CD4-positive, alpha-beta T cell treated with Interleukin-4 for 1 hour (primary cell): ENCODE measurements at places on chromosomes 1 and 21.

DNA sequence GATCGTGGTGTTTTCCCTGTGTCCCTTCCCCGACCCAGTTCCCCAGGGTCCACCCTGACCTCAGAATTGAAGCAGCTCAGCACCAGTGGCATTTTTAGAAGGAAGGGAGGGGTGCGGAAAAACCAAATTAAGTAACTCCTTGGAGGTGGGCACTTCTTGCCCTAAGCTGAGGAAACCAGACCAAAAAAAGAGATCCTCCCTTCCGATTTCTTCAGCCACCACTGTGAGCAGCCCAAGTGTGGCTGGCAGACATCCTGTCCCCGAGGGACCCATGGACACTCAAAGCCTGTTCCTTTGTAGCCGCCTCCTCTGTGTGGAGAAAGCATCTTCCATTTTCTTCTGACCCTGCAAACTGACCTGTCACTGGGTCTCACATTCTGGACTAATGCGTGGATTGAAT, 31.3 kb downstream of the KIRREL1 start:
- DNase-seq = no peak

- no peak for DNase-seq
Measured at GRCh38 chr1:35899941-35900340, 16.9 kb downstream of the AGO1 start.

- DNase-seq = no peak
Measured at GRCh38 chr1:41496080-41497055, 11.9 kb upstream of the EDN2 start.

DNA sequence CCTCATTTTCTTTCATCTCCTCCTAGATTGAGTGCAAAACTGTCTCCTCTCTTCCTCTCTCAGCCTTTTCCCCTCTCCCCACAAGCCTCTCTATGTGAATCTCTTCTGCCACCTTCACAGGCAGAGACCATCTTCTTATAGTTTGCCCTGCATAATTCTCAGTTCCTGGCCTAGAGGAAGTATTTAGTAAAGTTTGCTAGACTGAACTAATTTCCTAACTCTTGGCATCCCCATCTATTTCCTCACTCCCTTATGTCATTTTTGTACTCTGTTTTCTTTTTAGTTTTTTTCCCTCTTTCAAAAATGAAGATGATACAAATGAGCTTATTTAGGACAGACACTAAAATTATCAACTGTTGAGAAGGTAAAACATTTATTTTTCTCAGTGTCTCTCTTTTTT, 66.0 kb downstream of the XCL2 start:
- DNase-seq = no peak

DNA sequence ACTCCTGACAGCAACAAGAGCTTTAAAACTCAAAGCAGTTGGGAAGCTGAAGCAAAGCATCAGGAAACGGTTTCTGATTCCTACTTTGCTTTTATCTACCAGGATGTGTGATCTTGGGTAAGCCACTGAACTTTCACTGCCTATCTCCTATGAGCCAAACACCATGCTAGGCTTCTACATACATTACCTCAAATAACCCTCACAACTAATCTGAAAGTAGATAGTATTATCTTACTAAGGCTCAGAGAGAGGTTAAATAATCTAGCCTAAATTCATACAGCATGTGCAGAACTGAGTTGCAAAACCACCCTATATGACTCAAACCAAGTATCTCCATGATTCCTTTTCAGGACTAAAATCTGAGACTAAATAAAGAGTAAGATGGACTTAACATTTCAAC, 83.8 kb downstream of the EVI5 start:
- no peak for DNase-seq

DNA sequence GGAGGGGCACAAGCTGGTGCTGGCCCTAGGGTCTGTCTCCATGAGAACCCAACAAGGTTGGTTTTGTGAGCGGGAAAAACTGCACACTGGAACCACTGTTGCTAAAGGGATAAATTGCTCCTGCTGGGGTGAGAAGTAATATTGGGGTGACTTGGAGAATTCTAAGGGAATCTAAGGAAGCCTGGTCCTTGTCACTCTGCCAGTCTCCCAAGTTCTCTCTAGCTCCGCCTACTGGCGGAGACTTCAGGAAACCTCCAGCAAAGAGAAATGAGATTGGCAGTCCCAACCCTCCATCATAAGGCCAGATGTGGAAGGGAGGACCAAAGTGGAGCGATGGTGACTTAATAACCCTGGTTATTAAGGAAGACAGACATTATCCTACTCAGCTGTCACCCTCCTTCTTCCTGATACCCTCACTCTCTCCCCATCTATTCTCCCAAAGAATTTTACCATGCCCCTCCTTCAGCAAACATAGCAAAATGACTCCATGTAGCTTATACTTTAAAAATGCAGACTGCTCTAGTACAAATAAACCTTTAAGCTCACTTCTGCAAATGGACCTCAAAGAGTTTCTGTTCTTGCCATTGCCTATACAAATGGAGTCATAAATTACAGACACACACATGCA, 2.7 kb downstream of the LCE1F start:
- no peak for DNase-seq

DNA sequence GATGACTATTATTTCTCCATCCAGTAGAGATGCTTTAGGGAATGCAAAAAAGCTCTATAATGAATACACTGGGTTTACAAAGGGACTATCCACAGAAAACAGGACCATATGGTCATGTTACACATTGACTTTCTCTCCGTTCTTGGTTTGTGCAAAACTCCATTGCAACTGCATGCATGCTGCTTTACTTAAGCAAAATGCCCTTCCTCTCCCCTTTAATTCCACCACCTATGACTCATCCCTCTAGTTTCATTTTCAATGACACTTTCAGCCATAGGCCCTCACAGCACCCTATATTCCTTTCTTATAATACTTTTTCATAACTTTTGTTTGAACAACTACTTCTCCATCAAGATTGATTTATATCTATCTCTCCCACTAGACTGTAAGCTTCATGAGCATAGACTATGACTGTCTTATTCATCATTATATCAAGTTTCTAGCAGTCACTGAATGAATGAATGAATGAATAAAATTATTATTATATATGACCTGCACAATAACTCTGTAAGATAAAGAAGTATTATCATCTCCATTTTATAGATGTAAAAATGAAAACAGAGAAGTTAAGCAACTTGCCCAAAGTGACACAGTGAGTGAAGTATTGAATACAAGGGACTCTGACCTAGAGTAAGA, 248.9 kb downstream of the PLPP3 start:
- no peak for DNase-seq

GRCh38 chr1:101592845-101593244, 356.0 kb downstream of the S1PR1 start:
- DNase-seq = no peak

DNA sequence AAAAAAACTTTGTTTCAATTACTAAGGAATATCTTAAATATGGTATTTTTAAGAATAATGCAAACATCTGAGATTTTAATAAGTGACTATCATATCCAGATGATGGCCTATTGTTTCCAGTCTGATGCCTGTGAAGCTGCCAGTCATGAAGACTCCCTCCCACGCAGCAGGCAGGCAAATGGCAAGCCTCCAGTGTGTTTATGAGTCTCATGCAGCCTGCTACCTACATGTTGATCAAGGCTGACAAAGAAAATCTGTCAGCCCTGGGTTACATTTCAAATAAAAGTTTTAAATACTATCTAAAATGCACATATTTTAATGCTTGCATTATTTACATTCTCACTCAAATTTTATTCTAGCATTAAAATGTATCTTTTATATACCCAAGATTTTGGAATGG, 137.6 kb upstream of the RNPC3 start:
- DNase-seq = no peak

DNA sequence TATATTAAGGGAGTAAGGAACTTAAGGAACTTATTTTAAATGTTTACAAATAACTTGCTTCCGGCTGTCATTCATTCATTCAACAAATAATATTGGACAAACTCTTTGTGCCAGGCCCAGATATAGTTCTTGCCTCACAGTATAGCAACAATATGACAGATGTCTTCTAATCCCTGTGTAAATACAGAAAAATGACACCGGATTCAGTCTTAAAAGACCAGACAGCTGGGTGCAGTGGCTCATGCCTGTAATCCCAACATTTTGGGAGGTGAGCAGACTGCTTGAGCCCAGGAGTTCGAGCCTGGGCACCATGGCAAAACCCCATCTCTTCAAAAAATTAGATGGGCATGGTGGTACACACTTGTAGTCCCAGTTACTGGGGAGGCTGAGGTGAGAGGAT, 23.7 kb downstream of the EIF2B3 start:
- DNase-seq = no peak

DNA sequence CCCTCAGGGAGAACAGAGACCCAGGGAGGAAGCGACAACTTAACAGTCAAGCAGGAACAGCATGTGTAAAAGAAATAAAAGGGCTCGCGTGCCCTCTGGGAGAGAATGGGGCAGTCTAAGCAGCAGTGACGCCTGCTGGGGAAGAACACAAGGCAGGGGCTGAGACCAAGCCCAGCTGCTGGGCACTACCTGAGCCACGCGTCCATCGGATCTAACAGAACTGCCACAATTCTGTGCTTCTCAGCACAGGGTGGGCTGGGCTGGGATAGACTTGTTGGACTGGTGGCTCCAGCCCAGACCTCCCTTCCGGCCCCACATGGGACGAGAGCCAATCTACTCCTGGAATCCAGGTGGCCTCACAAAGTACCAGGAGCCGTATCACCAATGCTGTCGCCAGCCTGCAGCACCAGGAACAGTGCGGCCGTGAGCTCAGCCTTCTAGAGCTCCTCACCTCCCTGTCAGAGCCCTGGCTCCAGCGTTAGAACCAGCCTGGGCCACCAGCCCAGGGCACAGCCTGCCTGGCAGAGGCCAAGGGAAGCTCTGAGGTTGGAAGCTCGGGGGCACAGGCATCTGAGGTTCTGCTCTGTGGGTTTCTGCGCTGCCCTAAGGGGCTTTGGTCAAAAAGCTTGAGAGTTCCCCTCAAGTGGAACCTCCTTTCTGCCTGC, 7.4 kb downstream of the LRRC47 start:
- no peak for DNase-seq

- DNase-seq = no peak
Measured at GRCh38 chr1:42930178-42931107, 28.2 kb downstream of the SLC2A1 start.

DNA sequence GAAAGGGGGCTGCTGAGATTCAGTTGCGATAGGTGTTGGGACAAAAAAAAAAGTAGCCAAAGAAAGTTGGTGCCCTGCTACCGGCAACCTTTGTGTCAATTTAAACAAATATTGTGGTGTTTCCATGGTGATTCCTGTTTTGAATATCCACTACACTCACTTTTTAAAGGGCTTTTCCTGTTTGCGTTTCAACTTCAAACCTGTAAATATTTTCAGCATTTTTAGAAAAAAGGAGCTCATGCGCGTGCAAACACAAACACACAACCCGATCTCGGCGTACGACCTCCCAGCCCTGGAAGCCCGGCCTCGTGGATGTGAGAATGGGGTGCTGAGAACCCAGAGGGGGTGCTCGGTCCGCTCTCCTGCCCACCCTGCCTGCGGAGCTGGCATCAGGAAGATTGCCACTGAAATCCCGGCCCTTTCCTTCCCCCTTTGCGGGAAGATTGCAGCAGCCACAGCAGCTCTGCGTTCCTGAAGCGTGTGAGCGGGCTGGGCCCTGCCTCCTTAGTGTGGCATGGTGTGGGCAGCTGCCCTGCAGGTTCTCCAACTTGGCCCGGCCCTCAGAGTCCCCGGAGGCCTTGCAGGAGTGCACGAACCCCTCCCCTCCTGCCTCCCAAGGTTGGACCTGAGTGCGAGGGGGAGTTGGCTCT, 34.8 kb downstream of the CASZ1 start:
- no peak for DNase-seq

GRCh38 chr1:190172651-190173430, 304.8 kb downstream of the BRINP3 start:
- DNase-seq = no peak

- no peak for DNase-seq
Measured at GRCh38 chr21:44958471-44959191, 18.8 kb downstream of the SLX9 start.

DNA sequence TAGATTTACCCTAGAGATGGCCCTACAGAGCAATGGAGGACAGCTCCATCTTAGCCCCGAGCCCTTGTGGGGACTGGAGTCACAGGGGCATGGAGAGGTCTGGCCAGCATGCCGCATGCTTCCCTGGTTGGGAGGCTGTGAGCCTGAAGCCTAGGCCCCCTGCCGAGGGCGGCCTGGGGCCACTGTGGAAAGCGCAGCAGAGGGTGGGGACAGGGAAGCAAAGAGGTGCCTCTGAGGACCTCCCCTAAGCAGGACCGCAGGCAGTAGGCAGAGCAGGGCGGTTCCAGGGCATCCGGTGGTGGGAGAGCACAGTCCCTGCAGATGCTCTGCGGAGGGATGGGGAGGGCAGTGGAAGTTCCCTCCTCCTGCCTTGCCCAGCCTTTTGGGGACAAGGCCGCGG, 26.5 kb upstream of the PEF1 start:
- no peak for DNase-seq

DNA sequence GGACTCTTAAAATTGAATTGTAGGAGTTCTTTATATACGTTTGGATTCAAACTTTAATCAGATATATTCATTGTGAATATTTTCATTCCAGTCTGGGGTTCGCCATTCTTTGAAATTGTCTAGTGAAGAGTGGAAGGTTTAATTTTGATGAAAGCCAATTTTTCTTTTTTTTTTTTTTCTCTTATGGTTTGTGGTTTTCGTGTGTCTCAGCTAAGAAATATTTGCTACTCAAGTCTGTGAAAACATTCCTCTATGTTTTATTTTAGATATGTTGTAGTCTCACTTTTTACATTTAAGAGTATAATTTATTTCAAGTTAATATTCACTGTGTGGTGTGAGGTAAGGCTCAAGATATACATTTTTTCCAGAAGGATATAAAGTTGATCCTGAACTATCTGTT, 220.5 kb downstream of the KCNT2 start:
- no peak for DNase-seq
